B cell (primary cell): ENCODE measurements at places on chromosomes 4 and X.

- DNase-seq = no peak
These were observed 193.5 kb downstream of the CFAP299 start for GRCh38 chr4:80529026-80529425.

- no peak for DNase-seq
These were observed 38.7 kb downstream of the SEC24B start for GRCh38 chr4:109472343-109472761.

DNA sequence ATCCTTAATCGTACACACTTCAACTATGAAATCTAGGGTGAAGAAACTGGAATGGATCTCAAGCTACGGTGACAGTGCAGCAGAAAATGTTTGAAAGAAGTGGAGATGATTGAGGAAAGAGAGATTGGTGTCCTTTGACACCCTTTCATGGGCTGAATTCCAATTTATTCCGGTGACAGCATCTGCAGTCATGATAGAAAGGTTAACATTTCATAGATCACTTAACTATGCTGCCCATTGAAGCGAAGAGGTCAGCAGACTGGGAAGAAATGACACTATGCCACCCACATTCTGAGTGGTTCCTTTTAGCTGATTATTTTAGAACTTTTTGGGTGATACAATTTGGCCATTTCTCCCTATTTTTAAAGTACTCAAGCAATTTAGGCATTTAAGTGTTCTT lies 82.3 kb downstream of the DNAAF6 start:
- DNase-seq = no peak

- no peak for DNase-seq
These were observed 42.3 kb upstream of the CCSER1 start for GRCh38 chr4:90084967-90085295.

- no peak for DNase-seq
These were observed 40.5 kb upstream of the MGST2 start for GRCh38 chr4:139625093-139625455.

- peak; percentile 18 for DNase-seq
These were observed 16.0 kb downstream of the TNMD start for GRCh38 chrX:100600758-100601157.

- DNase-seq = no peak
These were observed 637.8 kb downstream of the RAB28 start for GRCh38 chr4:12846368-12846767.
